ENCODE measurements at places on chromosomes 2 and 18. TPM values are rescaled to one million over a fixed set of nuclear protein-coding genes. Genes with fewer than 3 reads are reported as not detected.

Gene USP40
- 26.7 TPM for polyA plus RNA-seq

GRCh38 chr2:159506202-159506601 lies 110.1 kb downstream of the BAZ2B start:
- no peak for DNase-seq

GRCh38 chr2:14120376-14120775 lies 512.1 kb upstream of the LRATD1 start:
- DNase-seq = no peak

Gene EPB41L5
- polyA plus RNA-seq = 15.4 TPM

Gene RESP18
- polyA plus RNA-seq = not detected

GRCh38 chr2:150555611-150556356 lies 68.3 kb upstream of the RND3 start:
- DNase-seq = no peak

Gene SERPINB10
- 0.15 TPM for polyA plus RNA-seq

DNA sequence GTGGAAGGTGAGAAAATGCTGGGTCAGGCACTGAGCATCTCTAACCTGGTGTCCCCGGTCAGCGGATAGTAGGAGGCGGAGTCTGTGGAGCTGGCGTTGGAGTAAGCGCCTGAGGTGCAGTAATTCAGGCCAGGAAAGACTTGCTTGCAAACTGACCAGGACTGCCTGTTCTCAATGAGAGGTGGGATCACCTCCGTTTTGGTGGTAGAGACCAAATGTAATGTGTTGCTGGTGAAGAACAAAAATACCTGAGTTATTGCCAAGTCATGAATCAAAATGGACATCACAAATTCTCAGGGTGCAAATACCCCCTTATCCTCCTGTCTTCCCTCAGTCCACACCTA lies 24.2 kb downstream of the APOB start:
- no peak for DNase-seq

Gene CLEC4F
- polyA plus RNA-seq = 0.36 TPM

Gene TBR1
- polyA plus RNA-seq = not detected

DNA sequence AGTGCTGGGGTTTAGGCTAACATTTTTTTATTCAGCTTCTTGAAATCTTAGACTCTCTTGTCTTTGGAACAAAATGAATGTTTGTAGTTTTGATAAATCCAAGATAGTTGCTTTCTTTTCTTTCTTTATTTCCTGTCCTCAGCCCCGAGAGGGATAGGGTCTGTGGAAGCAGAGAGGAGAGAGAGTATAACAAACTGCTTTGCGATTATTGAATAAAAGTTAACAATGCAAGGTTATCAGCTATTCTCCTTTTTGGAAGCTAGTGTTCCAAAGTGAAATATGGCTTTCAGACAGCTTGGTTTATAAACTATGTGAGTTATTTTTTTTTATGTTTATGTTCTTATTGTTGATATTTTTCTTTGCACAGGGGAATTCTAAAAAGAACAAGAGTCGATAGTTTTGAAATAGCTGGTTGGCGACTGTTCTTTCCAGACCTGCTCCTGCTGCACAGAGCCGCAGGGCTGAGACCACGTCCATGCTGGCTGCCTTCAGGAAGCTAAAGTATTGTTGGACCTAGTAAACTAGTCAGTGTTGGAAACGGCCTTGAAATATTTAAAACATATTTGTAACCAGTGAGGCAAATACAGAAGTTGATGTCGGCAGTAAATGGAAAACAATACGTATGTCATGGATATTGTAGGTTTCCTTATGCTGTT lies 15.5 kb upstream of the STON1 start:
- DNase-seq = no peak

- DNase-seq = no peak
Observed at GRCh38 chr18:35153609-35154272, 87.1 kb upstream of the ZNF397 start.

DNA sequence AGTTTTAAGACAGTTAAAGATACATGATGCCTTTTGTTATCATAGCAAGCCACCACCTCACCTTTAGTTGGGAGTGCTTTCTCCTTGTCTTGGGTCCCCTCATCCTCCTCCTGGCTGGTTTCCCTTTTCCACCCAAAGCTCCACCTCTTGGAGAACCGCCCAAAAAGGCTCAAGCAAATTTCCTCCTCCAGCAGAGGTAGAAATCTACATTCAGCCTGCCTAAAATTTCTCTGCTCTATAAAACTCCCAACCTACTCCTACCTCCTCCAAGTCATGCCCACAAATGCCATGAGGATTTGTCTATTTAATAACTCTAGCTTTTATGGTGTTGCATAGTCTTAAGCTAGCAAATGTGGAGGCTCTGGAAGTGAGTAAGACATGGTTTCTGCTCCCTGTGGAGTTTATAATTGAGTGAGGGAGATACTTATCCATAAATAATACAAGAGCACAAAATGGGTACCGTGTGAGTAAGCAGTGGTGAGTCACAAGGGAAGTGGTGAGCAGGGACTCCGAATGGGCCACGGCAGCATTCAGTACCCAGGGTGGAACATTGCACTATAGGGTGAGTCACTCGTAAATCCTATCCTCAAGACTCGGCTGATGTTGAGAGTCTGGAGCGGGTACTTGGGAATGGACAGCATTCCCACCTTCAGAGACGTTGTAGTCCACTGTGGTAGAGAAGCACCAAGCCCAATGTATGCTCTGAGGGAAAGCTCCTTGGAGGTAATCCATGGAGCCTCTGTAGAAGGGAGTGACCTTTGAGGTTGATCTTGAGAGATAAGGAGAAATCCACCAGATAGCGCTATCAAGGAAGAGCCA lies 146.3 kb downstream of the RTN4 start:
- no peak for DNase-seq

DNA sequence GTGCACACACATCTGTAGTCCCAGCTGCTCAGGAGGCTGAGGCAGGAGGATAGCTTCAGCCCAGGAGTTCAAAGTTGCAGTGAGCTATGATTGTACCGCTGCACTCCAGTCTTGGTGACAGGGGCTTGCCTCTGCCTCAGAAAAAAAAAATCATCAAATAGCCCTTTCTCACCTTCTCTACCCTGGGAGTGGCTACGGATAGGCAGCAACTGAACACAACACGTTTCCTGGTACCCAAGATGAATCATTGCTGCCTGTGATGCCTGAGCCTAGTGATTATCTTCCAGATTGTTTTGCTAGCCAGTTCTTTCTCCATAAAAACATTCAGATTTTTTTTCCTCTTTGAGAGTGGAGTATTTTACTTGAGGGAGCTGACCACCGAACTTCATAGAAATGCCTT lies 13.5 kb downstream of the INPP4A start:
- no peak for DNase-seq

All from hindlimb muscle (tissue), 1 donor.